NCI-H1436 treated with DMSO at 0.1 percent for 48 hours (cell line): ENCODE measurements at places on chromosomes 7 and 10.

DNA sequence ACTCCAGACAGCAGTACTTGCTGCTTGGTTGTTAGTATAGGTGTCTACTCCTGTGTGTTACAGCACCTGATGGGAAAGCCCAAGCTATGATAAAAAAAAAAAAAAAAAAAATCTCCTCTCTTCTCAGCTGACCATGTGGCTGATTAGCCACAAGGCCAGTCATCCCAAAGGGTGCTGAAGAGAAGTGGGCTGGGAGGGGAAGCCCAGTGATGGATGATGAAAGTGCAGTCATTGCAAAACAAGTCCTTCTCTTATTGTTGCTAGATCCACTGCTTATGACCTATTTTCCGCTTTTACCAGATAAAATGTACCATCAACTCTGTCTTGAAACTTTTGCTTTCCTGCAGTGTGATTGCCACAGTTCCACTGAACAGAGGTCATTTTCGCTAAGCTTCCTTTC, 1092.5 kb upstream of the C7orf33 start:
- DNase-seq, result no peak

DNA sequence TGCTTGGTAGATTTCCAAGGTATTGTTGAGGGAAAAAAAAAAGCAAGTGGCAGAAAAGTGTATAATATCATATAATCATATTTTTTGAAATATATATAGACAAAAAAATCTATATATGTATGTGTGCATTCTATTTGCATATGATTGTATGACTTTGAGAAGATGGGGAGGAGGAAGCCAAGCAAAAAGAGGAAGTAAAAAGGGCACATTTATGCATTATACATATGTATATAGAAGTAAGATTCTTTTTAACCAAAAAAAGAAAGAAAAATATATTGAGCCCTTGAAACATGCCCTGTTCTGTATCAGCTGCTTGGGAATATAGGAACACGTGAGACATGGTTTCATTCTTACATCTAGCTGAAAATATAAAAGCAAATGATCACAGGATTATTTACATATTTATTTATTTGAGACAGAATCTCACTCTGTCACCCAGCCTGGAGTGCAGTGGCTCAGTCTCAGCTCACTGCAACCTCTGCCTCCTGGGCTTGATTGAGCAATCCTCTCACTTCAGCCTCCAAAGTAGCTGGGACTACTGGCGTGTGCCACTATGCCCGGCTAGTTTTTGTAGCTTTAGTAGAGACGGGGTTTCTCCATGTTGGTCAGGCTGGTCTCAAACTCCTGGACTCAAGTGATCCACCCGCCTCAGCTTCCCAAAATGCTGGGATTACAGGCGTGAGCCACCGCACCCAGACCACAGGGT, 18.0 kb upstream of the SLF2 start:
- DNase-seq, result no peak

- no peak for DNase-seq
These were observed 177.5 kb downstream of the DNAJB6 start for GRCh38 chr7:157514306-157514705.

DNA sequence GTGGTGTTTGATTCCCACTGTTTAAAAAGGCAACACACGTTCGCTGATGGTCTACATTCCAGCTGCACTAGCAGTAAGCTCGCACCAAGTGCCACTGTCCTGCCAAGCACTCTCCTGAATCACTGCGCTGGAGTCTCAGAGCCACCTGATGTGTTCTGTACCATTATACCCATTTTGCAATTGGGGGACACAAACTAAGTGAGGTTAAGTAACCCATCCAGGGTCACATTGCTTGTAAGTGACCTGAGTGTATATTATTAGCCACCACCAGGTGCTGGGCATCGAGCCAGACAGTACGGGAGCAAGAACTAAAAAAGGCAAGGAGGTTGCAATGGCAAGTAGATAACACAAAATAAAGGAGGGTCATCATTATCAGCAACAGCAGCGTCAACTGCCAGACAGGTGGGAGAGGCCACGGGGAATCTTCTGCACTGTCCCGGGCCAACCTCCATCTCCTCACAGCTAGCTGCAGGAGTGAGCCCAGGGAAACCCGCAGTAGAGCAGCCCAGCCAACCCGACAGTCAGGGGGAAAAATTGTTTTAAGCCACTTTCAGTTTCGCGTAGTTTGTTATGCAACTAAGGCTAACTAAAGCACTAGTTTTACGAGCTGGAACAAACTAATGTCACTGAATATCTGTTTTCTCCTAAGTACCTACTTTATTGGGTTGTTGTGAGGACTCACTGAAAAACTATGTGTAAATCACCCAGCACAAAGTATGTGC, 712 bp upstream of the CPVL start:
- no peak for DNase-seq

DNA sequence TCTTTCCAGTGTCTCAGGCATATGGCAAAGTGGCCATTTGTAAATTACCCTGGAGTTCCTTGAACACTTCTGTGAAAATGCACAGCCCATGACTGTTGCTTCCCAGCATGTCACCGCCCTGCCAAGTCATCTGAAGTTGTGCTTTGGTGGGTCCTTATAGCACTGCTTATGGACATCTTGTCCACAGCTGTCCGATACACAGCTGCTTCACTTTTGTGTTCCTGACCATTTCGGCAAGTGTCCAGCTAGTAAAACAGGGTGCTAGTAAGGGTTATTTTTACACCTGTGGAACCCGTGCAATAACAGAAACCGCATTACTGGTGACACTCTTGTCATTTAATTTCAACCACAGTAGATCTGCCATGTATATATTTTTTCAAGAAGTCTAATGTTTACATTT, 29.7 kb downstream of the PIP4K2A start:
- DNase-seq, result no peak

GRCh38 chr7:130926001-130926691, 192.1 kb upstream of the KLF14 start:
- no peak for DNase-seq

DNA sequence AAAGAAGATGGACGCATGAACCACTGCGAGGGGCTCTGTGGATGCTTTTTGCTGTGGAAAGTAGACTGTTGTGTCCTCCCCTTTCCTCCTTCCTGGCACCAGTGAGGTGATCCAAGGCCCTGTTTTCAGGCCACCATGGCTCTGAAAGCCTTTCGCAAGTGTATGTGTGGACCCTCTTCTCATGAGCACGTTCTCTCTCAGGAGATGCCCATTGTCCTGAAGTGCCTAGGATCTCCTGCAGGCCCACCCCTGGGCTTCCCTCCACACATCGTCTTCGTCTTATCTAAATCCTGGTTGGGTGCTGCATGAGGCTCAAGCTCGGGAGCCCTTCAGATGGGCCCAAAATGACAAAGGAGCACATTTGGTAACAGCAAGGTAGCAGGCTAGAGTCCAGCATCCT, 188.2 kb downstream of the PTPN20 start:
- DNase-seq, result no peak

- DNase-seq, result no peak
These were observed 2.3 kb upstream of the NRP1 start for GRCh38 chr10:33336582-33337325.
